ENCODE measurements at places on chromosomes 5 and 9.

DNA sequence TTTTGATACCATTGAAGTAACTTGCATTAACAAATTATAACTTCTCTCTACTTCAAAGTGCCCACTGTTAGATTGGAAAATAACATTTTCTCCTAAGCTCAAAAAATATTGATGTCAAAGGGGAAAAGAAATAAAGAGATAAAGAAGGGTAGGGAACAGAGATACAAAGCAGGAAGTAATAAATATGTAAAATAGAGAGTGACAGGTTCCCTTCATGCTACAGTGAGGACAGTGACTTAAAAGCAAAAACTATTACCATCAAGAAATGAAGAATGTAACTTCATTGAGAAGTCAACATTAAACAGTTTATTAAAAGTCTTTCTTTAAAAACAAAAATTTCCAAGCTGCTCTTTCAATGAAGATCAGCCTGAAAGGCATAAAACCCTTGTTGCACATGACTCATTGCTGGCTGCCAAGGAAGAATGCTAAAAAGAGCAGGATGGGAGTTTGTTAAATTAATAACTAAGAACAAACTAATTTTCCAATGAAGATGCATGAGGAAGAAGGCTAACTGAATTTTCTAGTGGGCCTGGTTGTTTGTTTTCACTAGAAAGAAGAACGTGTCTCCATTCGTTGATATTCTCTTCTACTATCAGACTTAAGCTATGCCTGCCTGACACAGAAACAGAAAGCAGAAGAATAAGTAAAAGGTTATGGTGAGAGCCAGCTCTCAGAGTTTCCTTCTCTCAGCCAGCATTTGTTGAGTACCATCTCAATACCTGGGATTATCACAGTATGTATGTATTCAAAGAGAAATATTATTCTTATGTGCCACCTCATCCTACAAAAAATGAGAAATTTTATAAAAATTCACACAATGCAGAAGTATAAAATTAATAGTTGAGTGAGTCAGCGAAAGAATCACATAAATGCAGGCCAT, 197.8 kb upstream of the NREP start:
- DNase-seq = no peak

DNA sequence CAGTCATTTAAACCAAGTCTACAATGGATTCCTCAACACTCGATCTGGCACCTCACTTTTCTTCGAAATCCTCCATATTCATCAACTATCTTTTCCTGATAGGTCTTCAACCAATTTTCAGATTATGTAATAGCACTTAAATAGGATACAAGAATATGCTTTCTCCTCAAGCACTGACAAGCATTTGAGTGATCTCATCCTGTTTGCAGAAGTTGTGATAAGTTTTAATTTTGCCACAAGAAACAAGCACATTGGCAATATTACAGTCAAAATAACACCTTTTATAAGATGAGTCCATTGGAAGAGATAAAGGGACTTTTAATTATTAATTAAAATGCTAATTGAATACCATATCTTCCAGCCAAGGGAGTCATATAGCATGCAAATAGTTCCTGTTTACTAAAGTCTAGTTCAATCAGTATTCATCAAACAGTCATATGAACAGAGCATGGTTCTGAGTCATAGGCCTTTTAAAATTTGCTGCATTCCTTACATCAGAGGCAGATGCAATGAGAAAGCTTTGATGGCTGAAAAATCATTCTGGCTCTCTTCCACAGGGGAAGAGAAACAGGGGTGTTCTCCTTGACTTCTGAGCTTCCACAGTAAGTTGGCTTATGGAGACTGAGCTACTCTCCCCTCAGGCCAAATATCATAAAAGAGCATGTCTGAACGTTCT, 32.7 kb upstream of the ZCCHC9 start:
- DNase-seq = no peak

- no peak for DNase-seq
Measured at GRCh38 chr9:72826996-72827949, 125.6 kb downstream of the ALDH1A1 start.

DNA sequence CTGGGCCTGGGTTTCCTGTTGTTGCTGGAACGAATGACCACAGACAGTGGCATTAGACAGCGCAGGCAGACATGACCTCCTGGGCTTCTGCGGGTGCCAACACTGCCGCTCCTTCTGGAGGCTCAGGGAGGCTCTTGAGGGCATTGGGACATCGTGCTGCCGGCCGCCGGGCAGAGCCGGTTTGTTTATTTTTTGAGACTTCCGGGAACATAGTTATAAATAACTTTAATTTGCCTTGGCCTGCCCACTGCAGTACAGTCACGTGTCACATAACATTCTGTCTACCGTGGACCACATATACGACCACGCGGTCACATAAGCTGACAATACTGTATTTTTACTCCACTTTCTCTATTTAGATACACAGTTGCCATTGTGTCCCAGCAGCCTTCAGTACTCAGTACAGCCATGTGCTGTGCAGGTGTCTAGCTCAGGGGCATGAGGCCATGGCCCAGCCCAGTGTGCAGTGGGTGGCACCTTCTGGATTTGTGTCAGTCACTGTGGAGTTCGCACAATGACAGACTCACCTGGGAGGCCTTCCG, 8.2 kb upstream of the TOR4A start:
- DNase-seq = no peak

- no peak for DNase-seq
Measured at GRCh38 chr5:139492700-139493192, 10.2 kb upstream of the STING1 start.

GRCh38 chr9:5612185-5612530, 16.7 kb upstream of the RIC1 start:
- DNase-seq = no peak

- DNase-seq = no peak
Measured at GRCh38 chr5:42806701-42807262, 4.9 kb downstream of the SELENOP start.

- DNase-seq = no peak
Measured at GRCh38 chr9:75184471-75184870, 96.2 kb downstream of the OSTF1 start.

DNA sequence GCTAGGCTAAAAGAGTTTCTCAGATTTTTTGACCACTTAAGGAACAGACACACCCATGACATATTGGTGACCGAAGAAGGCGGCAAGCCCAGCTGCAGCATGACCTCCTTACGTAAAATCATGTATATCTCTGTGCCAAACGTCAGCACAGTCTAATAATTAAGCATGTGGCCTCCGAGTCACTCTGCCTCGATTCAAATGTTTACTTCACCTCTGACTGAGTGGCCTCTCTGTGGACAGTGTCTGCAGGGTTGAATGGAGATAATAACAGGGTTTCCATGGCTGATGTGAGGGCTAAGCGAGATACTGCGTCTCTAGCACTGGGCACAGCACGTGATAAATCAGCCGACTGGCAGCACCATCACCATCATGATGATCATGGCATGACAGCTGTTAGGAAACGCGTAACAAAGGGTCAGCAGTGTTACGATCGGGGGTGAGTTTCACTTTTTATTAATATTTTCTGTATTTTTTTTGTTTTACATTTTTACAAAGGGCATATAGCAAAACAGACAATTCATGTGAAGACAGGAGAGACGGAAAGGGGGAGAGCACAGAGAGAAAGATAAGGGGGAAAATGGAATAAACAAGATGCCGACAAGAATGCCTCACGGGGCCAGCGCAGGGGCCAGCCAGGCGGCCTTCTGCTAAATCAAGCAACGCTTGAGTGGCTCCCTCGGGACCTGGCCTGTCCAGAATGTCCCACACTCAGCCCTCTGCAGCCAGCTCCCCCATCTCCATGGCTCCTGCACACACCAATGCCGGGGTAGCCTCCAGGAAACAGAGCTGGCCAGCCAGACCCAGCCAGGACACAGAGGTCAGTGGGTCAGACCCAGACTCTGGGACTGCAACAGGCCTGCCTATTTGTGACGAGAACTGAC, 60.3 kb downstream of the ADAMTS2 start:
- DNase-seq = peak; percentile 94

- DNase-seq = peak; percentile 79
Measured at GRCh38 chr9:96612105-96612965, 7.3 kb downstream of the CDC14B start.

DNA sequence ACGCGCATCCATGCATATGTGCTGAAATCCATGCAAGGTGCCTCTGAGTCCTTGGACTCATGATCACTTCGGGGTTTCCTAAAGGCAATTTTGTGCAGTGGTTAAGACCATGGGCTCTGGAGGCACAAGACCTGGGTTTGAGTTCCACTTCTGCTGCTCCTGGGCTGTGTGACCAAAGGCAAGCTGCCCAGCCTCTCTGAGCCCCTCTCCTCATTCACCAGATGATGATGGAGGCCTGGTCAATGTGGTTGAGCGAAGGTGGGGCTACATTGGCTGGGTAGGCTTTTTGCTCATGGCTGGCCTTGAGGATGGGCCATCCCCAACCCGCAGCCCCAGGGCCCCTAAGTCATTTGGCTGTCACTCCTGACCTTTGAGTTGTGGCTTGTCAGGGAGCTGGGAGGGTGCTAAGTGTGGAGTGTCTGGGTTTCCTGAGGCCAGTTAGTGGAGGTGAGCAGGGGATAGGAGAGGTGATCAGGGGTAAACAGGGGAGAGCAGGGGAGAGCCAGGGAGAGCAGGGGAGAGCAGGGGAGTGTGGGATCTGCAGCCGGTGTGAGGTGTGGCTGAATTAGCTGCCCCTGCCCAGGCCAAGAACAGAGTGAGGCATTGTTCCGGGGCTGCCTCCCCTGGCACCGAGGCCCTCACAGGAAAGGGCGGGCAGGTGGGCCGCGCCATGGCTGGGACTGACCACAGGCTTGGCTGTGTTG, 64.6 kb upstream of the SYNPO start:
- DNase-seq = no peak

- DNase-seq = no peak
Measured at GRCh38 chr5:155564541-155564940, 551.0 kb downstream of the KIF4B start.

- DNase-seq = no peak
Measured at GRCh38 chr5:79736528-79737514, 47.2 kb downstream of the CMYA5 start.

- DNase-seq = peak; percentile 17
Measured at GRCh38 chr5:133754575-133755169, 142.3 kb upstream of the FSTL4 start.

GRCh38 chr5:95949810-95950209, 11.8 kb downstream of the ELL2 start:
- DNase-seq = no peak

- DNase-seq = no peak
Measured at GRCh38 chr9:88725300-88726019, 190.5 kb downstream of the NXNL2 start.

GRCh38 chr5:163727028-163727427, 221.6 kb downstream of the MAT2B start:
- no peak for DNase-seq

DNA sequence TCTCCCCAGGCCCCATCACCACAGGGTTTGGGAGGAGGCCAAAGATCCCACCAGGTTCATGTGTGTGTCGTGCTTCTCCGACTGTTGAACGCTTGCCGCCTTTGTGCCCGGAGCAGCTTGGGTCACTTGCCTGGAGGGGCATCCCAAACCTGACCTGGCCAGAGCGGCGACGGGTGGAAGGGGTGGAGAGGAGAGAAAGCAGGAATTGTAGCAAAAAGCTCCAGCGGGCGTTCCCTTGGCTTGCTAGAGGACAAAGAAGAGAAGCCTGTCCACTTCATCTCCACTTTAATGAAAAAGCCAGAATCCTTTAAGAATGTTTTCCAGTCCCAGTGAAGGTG, 2.9 kb upstream of the TRIM41 start:
- no peak for DNase-seq

- no peak for DNase-seq
Measured at GRCh38 chr9:73183428-73183827, 31.8 kb downstream of the ANXA1 start.

DNA sequence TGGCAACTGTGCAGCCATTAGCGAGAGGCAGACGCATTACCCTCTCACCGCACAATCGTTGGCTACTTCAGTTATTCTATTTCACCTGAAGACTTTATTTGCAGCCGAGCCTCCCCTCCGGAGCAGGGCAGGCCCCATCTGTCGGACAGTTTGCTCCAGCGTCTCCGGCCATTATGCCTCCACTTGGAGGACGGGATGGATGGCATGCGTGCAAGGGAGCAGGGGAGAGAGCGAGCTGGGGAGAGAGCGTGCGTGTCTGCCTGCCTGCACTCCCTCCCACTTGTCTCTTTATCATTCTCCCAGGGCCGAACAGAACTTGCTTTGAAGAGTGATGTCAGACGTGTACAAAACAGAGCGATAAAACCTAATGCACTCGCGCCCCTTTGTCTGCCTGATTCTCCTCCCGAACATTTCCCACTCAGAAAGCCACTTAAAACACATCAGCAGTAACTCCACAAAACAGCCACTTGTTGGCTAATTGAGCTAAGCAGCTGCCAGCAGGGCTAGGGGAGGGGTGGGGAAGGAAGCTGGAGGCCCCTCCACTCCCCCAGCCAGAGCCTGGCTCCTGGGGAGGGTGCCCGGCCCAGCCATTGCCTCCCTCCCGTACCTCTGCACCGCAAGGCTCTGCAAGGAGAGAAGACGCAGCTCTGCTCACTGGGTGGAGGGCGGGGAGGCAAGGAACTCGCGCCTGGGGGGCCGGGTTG, 43.4 kb upstream of the FUBP3 start:
- DNase-seq = no peak

GRCh38 chr9:108002371-108002956, 512.9 kb upstream of the KLF4 start:
- no peak for DNase-seq

GRCh38 chr5:143056792-143057579, 286.8 kb downstream of the ARHGAP26 start:
- no peak for DNase-seq

- DNase-seq = peak; percentile 64
Measured at GRCh38 chr9:120374239-120374638, 205.7 kb downstream of the CDK5RAP2 start.

DNA sequence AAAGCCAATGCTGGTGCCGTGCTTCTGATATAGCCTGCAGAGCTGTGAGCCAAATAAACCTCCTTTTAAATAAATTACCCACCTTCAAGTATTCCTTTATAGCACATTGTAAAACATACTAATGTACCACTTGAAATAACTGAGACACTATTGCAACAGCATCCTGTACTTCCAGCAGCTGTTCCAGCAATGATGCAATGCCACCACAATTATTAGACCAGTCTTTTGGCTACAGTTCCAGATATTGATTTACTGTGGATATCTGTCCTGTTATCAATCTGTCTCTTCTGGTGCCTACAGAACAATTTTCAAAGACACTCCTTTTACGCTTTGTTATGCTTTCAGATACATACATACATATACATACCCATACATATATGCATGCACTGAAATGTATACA, 567.9 kb downstream of the TAF11L14 start:
- DNase-seq = no peak

DNA sequence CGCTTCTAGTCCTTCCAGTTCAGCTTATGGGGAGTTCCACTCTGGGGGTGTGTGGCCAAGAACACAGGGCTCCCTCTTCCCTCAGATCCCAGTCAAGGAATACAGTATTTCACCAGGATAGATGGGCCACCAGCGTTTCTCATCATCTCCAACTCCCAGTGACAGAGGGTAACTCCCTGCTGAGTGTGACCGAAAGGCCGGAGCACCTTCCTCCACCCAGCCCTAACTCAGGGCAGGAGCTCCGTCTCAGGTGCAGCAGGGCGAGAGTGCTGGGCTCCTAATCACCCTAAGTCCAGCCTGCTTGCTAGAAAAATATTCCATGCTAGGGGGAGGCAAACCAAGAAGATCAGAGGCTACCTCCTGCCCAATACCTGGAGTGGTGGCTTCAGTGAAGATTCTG, 102.6 kb downstream of the ADAMTS2 start:
- DNase-seq = peak; percentile 52
